ENCODE measurements at places on chromosomes 11 and 22. TPM values are rescaled to one million over a fixed set of nuclear protein-coding genes. Genes with fewer than 3 reads are reported as not detected.

Gene APOBEC3H
- not detected for total RNA-seq

Gene KREMEN1
- total RNA-seq = 6.2 TPM

Gene OR8U1
- total RNA-seq = not detected

Gene MMP10
- total RNA-seq = 0.24 TPM

Gene OR8G5
- not detected for total RNA-seq

Gene GGTLC3
- not detected for total RNA-seq

Gene CEND1
- 0.12 TPM for total RNA-seq

Gene MMP27
- not detected for total RNA-seq

Gene SLC5A12
- total RNA-seq = not detected

Gene TRIM34
- 6.4 TPM for total RNA-seq

DNA sequence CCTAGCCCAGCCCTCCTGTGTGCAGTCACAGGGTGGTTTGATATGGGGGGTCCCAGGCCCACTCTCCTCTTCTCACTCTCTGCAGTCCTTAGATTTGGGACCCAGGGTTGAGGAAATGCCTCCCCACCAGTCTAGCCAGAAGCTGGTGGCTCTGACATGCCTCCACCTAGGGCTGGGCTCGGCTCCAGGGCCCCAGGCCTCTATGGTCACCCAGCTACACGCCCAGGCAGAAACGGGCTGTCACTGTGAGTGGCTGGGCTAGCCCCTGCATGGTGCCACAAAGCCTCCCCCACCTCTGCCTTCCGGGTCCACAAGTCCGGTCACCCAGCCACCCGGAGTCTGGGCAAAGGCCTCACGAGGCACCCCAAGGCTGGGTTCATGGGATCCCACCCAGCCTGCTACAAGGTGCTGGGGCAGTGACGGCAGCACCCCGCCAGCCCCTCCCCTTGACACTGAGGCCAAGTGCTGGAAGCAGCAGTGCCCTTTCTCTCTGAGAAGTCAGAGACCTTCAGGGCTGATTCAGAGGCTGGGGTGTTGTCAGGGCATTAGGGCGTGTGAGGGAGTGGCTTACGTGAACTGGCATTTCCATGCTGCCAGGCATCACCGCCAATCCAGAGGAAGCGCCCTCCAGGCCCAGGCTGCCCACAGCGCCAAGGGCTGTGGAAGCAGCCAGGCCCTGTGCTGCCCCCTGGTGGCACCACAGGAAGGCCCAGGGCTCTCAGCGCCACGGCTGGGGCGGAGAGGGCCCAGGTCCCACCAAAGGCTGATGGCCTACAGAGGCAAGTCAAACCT is 638 bp upstream of the PITPNM1 start:
- DNase-seq = peak; percentile 94

- DNase-seq = no peak
Observed at GRCh38 chr22:26753125-26753862, 95.9 kb downstream of the MIAT start.

DNA sequence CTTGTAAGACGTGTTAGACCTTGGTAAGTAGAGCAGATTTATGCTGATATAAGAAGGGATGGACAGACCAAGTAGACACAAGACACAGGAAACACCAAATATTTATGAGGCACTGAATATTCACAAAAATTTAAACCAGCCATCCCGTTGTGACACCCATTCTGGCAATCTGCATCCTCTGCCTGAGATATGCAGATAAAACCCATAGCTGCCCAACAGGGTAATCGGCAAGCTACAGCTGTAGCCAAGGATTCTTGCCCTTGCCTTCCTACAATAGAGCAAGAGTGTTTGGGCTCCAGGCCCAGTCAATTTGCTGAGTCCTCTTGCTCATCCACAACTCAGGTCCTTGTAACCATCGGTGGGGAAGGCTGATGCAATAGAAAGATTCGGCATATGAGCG is 18.5 kb upstream of the MPZL2 start:
- no peak for DNase-seq

DNA sequence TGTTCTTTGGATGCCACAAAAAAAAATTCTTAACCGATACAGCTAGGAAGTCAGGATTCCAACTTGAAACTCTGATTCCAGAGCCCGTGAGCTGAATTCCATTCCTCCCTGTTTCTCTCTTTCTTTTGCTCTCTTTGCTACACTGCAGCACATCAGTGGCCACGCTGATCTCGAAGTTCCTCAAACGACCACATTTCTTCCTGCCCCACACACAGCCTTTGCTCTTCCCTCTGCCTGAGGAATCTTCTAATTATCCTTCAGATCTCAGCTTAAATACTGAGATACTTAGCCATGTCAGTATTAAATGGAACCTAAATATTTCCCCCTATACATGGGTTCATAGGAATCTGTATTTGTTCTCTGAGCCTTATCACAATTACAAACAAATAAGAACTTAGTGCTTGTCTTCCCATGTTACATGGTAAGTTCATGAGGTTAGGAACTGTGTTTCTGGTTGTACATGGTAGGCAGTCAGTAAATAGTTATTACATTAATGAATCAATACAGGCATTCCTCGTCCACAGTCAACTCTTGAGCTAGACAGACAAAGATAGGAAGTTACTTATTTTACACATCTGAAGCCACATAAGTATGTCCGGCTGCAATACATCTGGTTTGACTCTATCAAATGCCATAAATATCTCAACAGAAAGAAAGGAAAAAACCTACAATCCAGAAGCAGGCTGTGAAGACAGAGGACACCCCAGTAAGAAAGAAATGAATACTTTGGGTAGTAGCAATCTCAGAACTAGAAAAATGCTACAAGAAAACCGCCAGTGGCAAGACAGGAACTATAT is 86.6 kb downstream of the MAML2 start:
- DNase-seq = peak; percentile 61

GRCh38 chr22:32205974-32206773 is 1.3 kb upstream of the RFPL2 start:
- DNase-seq = no peak

GRCh38 chr22:22811016-22812009 is 76.3 kb upstream of the IGLL5 start:
- no peak for DNase-seq

GRCh38 chr11:30855383-30856006 is 269.3 kb upstream of the MPPED2 start:
- DNase-seq = no peak

DNA sequence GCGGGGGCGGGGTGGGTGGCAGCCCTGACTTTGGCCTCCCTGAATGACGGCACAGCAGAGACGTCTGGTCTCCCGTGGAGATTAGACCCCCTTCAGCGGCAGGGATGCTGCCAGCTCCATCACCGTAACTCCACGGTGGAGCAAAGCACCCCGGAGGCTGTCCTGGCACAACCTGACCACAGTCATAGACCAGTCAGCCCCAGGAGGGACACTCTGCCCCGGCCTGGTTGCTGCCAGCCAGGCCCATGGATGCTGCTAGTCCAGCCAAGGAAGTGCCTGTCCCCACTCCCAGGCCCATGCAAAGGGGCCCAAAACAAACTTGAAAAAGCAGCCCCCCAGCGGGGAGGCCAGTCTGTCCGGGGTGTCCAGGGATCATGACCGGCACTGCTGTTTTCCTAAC is 11.5 kb upstream of the ANO1 start:
- DNase-seq = no peak

GRCh38 chr11:57135020-57135751 is 46.6 kb upstream of the LRRC55 start:
- DNase-seq = no peak

DNA sequence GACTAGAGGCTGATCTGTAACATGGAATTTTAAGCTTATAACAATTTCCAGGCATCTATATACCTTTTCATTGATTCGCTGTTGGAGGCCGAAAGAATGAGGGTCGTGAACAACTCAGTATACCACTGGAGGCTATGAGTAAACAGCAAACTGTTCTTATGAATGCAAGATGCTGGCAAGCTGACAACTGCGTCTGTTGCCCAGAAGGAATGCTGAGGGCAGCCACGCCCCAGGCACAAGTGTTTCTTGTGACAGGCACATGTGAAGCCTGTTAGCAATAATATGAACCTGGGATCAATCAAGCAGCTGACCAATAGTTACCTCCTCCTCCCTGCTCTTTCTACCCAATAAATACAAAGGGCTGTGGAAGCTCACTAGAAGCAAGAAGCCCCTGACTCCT is 15.3 kb downstream of the RTCB start:
- no peak for DNase-seq

- no peak for DNase-seq
Observed at GRCh38 chr11:8691601-8692000, 9.0 kb downstream of the RPL27A start.

DNA sequence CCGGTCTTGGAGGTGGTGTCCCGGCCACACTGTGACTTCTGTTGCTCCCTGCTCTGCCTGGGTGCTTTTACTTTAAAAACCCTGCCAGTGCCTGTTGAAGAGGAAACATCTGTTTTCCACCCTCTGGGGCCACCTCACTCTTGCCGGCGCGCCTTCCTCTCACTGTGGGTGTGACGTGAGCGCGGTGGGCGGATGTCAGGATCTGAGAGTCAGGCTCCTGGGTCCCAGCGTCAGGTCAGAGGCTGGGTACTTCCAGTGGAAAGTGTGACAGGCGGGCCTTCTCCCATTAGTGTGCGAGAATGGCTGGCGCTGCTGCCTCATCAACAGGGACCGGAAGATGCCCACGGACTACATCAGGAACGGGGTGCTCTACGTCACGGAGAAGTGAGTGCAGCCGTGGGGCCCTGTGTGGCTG is 54.2 kb downstream of the GRAMD4 start:
- DNase-seq = no peak

- no peak for DNase-seq
Observed at GRCh38 chr11:47306484-47306844, 36.5 kb downstream of the MADD start.
